ENCODE measurements at places on chromosomes 5 and 9. TPM values are rescaled to one million over a fixed set of nuclear protein-coding genes. Genes with fewer than 3 reads are reported as not detected.

PCDHA9 gene
- total RNA-seq = not detected

PDE8B gene
- 0.69 TPM for total RNA-seq

CCNO gene
- total RNA-seq = not detected

CA9 gene
- total RNA-seq = 0.64 TPM

GPR150 gene
- not detected for total RNA-seq

TAF11L5 gene
- not detected for total RNA-seq

PFN3 gene
- total RNA-seq = not detected

LEAP2 gene
- total RNA-seq = 0.89 TPM

LURAP1L gene
- total RNA-seq = 2.4 TPM

MXD3 gene
- total RNA-seq = 1.7 TPM

MARCHF11 gene
- total RNA-seq = 10.0 TPM

ANKRD34B gene
- not detected for total RNA-seq

ZNF622 gene
- 58.4 TPM for total RNA-seq

GDNF gene
- total RNA-seq = 0.20 TPM

DOK3 gene
- 3.4 TPM for total RNA-seq

GCNT4 gene
- 0.17 TPM for total RNA-seq

IL4 gene
- total RNA-seq = not detected

CTXN3 gene
- total RNA-seq = not detected

GABRA6 gene
- not detected for total RNA-seq

SLC25A2 gene
- not detected for total RNA-seq

SPINK4 gene
- not detected for total RNA-seq

CATSPER3 gene
- 0.74 TPM for total RNA-seq

DCAF12 gene
- 17.3 TPM for total RNA-seq

SET gene
- total RNA-seq = 201 TPM

LHX6 gene
- 8.0 TPM for total RNA-seq

CARD9 gene
- total RNA-seq = 0.79 TPM

SHISAL2B gene
- not detected for total RNA-seq

ENG gene
- 134 TPM for total RNA-seq

WNT8A gene
- total RNA-seq = not detected

ACTBL2 gene
- total RNA-seq = not detected

UCK1 gene
- total RNA-seq = 28.6 TPM

GOLM1 gene
- total RNA-seq = 4.7 TPM

COL5A1 gene
- 14.8 TPM for total RNA-seq

C5orf46 gene
- 2.8 TPM for total RNA-seq

CEP72 gene
- total RNA-seq = 1.6 TPM

C5orf15 gene
- total RNA-seq = 32.9 TPM

PRR16 gene
- 12.9 TPM for total RNA-seq

GRAMD2B gene
- total RNA-seq = 35.2 TPM

NOXA1 gene
- 1.9 TPM for total RNA-seq

ISL1 gene
- total RNA-seq = not detected

GTF2H2 gene
- 11.7 TPM for total RNA-seq

CD274 gene
- total RNA-seq = 10.9 TPM

ATG12 gene
- total RNA-seq = 23.6 TPM

DOCK2 gene
- total RNA-seq = 7.5 TPM

OR13J1 gene
- not detected for total RNA-seq

MOB3B gene
- 1.7 TPM for total RNA-seq

C9orf152 gene
- not detected for total RNA-seq

SMC5 gene
- total RNA-seq = 10.5 TPM

C5orf58 gene
- not detected for total RNA-seq

LRRC14B gene
- total RNA-seq = 107 TPM

NPR3 gene
- 16.3 TPM for total RNA-seq

SPINK6 gene
- total RNA-seq = not detected

All from left ventricle myocardium superior (tissue), 1 donor.